ENCODE measurements at places on chromosomes 7 and 10.

GRCh38 chr10:30027057-30028005 is 32.1 kb downstream of the JCAD start:
- DNase-seq: peak; percentile 55

DNA sequence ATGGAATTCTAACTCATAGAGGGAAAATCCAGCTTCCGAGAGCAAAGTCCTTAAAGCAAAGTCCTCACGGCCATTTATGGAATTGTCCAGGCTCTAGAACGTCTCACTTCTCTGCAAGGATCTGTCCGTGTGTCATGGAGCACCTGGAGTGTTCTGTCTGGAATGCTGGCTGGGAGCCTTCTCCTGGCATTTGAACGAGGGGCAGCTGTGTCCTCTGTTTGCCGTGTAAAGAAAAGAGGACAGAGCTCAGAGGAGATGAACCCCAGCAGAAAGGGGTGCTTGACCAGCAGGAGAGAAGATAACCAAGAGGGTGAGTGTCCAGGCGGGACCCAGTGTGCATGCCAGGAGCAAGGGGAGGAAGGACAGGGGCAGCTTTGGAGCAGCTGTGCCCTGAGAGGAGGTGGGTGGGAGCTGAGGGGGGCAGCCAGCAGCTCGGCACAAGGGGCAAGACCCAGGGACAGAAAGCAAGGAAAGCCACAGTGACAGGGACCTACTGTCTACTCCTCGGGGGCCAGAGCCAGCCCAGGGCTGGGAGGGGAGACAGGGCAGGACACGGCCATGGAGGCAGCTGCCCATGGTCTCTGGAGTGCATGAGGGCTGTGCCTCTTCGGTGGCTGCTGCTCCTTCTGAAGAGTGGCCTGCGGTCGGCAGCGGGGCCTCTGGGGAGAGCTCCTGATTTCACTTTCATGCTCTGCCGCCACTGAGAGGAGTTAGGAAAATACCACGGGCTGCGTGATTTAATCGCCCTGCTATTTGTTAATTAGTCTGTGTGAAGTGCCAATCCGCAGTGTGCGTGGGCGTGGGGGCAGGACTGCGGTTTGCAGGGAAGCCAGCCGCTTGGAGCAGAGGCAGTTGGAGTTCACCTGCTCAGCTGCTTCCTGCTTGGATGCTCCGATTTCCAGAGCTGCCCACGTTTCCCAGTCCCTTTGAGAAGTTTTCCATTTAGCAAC is 149.3 kb upstream of the SHH start:
- DNase-seq: no peak

GRCh38 chr7:50393076-50393475 is 57.1 kb downstream of the FIGNL1 start:
- DNase-seq: no peak

DNA sequence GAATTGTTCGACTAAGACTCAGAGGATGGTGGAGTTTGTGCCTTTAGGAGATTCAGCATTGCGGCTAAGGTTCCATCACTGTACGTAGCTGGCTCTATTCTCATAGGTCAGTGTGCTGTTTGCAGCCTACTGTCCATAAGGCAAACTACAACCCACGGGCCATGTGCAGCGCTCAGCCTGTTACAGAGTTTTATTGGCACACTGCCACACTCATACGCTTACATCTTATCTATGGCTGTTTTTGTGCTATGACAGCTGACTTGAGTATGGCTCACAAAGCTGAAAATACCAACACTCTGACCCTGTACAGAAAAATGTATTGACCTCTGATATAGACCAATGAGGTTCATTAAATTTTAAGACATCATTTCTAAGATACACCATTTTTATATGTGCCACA is 114.5 kb downstream of the ARID5B start:
- DNase-seq: no peak

GRCh38 chr7:143965280-143965679 is 10.6 kb downstream of the OR2F1 start:
- no peak for DNase-seq

DNA sequence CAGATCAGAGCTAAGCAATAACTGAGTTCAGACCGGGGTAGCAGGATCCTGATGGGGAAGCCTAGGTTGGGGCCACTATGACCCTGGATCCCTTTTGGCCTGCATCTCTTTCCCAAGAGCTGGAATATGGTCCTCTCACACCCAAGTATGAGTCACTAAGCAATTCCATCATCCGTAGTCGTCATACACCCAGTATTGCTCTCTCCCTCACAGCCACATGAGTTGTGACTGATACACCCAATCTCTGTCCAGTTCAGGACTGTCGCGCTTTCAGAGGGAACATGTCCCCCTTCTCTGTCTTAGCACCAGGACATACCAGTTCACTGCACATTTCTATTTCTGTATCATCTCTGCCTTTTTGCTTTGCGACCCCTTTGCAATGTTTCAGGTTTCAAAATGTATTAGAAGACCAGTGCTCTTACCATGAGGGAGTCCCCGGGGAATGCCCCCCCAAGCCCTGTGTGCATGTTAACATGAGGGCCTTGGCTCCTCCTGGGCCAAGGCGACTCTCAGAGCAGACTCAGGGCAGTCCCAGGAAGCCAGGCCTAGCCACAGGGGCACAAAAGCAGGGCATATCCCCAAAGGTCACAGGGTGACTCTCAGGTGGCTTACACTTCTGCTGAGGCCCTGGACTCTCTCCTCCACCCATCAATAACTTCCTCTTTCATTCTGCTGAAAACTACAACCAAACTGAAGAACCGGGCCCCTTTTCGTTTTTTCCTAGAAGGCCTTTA is 75.3 kb upstream of the SAMD8 start:
- no peak for DNase-seq

GRCh38 chr7:25517906-25518305 is 289.6 kb upstream of the NPVF start:
- DNase-seq: no peak

- DNase-seq: no peak
These were observed 176.1 kb downstream of the CHN2 start for GRCh38 chr7:29370531-29371314.

DNA sequence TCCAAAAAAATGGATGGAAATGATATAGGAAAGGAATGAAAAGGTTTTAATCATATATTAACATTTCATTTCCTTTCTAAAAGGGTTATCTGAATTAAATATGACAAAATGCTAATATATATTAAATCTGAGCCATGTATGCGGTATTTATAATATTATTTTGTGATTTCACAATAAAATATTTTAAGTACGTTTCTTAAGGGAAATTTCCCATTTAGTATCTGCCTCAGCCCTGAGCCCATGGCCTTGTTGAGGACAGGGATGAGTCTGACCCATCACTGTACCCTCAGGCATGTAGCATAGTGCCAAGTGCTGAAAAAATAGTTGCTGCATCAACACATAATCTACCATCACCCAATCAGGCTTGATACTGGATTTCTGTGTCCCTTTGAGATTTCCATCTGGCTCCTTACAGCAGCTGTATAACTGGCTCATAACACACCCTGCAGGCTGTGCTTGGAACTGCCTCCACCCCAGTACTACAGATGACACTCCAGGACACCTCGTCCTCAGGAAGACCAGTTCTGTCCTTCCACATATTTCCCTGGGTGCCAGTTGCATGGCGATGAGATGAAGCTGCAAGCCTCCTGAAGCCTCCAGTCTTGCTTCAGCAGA is 59.4 kb upstream of the ASAH2 start:
- no peak for DNase-seq
